GDM1 (cell line): ENCODE measurements at places on chromosomes 12 and 14.

GRCh38 chr12:117356048-117356447, 5.4 kb downstream of the NOS1 start:
- DNase-seq, result no peak

GRCh38 chr12:105665366-105665765, 334.9 kb downstream of the C12orf75 start:
- no peak for DNase-seq

DNA sequence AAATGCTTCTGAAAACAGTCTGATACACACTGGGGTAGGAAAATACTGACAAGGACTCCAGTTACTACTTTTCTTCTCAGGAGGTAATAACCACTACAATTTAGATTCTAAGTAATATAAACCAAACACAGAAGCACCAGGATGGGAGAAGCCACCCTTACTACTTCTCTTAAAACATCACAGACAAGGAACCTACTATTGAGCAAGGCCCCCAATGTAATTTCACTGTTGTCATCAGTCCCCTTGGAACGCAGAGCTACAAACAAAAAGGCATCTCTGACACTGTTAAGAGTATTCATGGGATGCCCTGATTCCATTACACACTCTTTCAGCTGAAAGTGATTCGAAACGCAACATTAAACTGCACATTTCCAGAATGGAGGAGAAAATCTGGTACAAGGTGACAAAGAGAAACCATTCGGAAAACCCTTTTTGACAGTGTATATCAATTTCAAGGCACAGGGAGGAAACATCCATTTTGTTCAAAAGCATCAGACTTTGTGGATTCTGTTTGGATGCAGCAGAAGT, 185.9 kb downstream of the PPM1H start:
- DNase-seq, result no peak

DNA sequence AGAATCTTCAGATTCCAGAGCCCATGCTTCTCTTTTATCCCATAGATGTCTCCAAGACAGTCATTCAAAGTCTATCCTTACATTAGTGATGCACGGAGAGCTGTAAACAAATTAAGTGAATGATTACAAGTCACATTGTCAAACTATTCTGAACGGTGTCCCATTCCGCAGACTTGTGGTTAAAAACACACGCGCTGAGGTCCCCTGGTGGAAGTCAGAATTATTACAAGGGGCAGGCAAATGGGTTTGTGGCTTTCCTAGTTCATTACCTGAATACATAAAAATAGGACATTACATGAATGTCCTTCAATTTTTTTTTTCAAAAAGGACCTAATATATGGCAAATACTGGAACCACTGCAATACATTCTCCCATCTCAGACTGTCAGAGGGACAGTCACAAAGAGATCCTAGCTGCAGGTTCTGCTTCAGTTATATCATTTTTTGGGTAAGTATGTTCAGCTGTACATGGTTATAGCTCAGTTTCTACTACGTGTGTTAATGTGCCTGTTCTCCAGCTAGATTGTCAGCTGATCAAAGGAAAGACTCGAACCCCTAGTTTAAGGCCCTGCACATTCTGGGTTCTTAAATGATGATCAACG, 53.1 kb upstream of the STON2 start:
- peak; percentile 26 for DNase-seq

GRCh38 chr12:85422762-85423161, 142.7 kb downstream of the ALX1 start:
- DNase-seq, result no peak

- no peak for DNase-seq
Observed at GRCh38 chr12:88562151-88562550, 18.1 kb downstream of the KITLG start.

- peak; percentile 58 for DNase-seq
Observed at GRCh38 chr12:124588751-124589267, 21.4 kb upstream of the NCOR2 start.

DNA sequence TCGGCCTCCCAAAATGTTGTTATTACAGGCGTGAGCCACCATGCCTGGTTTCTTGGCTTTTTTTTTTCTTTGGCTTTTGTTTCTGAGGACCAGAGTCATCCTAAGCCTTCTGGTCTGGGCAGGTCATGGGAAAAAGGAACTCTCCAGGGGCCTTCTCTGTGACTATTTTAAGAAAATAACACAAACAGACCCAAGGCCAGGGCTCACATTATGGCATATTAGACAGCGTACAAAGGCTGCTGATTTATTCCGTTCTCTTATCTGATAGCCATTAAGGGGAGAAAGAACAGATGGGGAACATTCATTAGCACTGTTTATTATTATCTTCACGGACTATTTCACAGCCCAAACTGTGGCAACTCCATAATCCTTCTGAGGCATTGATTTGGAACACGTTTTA, 28.8 kb upstream of the MANSC4 start:
- DNase-seq, result no peak

- DNase-seq, result no peak
Observed at GRCh38 chr14:29007990-29008389, 241.4 kb downstream of the FOXG1 start.

GRCh38 chr12:94488463-94488862, 28.8 kb upstream of the CEP83 start:
- no peak for DNase-seq

GRCh38 chr12:92029136-92029535, 116.5 kb downstream of the BTG1 start:
- DNase-seq, result no peak

GRCh38 chr12:50580436-50580835, 75.7 kb downstream of the DIP2B start:
- no peak for DNase-seq

GRCh38 chr14:56094076-56094475, 24.1 kb upstream of the PELI2 start:
- DNase-seq, result no peak

DNA sequence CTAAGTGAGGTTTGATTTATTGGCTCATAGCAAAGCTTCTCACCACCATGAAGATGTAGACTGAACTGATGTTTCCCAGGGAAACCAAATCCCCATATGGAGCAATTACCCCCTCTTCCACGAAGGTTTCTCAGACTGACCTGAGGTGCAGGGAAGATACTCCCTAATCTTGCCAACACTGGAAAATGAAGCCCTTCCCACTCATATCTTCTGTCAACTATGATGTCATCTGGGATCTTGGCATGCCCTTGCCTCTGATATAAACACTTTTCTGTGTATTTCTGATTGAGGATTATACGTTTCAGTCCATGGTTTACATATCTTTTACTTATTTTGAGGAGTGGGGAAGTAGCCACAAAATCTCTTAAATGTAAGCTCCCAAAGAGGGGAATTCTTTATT, 14.1 kb upstream of the CISTR start:
- DNase-seq, result no peak

DNA sequence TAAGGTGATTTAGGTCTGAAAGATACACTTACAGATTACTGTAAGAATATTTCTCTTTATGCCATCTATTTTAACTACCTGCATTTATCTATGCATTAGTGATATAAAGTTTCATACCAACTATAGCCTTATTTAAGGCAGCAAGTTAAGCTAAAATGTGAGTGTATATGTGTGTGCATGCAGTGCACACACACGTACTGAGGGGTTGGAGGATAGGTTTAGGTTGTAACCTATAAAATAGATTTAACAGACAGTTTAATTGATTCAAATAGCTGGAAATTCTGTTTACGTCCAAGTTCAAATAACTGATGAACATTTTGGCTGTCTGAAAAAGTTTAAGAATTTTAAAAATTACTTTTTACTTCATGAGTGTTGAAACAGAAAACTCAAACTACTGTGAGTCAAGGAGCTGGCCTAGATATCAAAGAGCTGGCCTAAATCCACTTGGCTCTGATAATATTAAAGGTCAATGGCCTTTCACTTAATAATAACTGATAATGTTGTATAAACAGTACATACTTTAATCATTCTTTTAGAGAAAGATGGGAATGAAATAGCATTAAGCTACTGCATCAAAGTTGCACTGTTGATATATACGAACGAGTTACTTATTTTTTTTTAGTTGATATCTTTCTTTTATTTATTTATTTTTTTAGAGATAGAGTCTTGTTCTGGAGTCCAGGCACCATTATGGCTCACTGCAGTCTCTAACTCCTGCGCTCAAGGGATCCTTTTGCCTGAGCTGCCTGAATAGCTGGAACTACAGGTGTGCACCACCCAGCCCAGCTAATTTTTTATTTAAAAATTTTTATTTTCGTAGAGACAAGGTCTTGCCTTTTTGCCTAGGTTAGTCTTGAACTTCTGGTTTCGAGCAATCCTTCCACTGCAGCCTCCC, 13.8 kb upstream of the KCNJ8 start:
- DNase-seq, result no peak

- no peak for DNase-seq
Observed at GRCh38 chr12:67426067-67426466, 156.9 kb downstream of the CAND1 start.

- DNase-seq, result no peak
Observed at GRCh38 chr12:7118881-7119280, 9.8 kb downstream of the RBP5 start.

DNA sequence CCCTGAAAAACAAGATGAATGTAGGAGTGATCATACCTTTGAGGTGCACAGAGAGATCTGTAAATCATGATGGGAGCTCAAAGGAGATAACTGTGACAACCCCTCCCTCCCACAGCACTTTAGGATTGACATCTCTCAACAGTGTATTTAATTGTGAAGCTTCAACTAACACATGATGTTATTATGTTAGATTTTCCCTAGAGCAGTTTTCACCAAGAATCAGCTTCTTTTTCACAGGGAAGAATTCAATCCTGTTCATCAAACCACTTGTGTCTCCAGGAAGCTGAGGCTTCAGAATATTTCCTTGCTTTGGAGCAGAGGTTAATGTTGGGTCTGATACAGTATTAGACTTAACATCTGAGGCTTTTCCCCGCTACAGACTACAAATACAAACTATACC, 11.8 kb downstream of the RPS6KA5 start:
- no peak for DNase-seq

DNA sequence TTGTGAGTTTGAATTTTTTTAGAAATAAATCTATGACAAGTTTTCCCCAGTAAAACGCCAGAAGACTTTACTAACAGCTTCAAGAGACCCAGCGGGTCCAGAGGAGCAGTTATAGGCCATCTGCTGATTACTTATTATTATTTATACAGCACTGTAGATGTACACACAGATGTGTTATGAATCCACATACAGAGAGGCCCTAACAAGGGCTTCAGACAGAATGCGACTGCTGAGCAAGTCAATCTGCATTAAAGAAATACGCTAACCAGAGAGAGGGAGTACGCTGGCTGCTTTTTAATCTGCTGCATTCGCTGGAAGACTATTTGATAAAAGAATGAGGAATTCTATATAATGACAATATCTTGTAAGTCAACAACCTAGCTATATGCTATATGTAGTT, 32.5 kb downstream of the ATF7 start:
- no peak for DNase-seq

DNA sequence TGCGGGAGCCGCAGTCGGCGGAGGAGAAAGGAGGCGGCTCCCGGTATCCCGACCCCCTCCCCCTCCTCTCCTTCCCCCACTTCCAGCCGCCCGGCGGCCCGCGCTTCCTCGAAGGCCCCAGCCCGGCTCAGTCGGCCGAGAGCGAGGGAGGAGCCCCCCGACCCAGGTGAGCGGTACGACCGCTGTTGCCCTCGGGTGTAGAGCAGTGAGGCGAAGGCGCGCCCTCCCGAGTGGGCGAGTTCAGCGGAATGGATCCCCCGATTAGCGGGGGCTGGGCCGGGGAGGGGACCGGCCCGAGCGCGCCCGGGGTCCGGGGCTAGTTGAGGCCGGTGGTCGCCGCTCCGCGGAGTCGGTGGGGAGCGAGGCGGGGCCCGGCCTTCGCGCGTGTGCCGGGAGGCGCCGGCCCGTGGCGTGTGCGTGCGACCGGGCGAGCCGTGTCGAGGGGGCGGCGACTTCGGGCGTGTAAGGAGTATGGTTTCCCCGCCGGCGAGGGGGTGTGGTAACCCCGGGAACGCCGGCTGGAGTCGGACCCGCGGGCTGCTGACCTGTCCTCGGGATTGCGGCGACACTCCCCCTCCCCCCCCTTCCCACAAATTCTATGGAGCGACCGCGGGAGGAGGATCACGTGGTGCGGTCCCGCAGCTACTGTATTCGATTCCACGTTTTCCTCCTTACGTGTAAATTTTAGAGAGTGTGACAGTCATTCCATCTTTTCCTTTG, 501 bp downstream of the RIMKLB start:
- DNase-seq, result peak; percentile 20

DNA sequence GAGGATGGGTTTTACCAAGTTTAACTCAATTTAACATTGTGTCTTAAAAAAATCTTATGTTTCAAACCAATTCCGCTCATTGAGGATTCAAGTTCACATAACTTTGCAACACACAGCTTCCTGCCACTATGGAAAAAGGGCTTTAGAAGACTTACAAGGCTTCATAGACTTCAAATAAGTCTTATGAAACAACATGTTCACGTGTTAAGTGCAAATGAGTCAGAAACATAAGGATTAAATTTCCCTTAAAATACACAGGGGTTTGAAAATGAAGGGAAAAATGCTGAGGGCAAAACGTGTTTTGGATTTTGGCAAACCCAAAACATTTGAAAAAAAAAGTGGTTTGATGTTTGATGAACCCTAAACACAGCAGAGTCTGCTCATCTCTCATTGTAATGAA, 364.8 kb downstream of the BMP4 start:
- DNase-seq, result no peak

DNA sequence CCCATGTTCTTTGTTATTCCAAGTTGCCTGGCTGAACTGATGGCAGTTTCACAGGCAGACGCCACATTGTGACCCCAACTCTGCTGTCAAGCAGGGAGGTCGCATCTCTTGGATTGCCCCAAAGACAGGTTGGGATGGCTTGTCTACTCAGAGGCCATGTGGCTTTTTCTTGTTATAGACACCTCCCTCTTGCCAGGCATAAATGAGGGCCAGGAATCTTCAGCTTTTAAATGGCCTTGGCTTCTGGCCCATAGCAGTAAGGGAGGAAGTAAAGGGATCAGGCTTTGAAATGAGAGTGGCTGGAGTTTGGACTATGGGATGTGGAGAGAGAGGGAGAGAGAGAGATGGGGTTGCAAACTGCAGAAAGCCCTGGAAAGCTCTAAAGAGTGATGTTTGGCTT, 215.0 kb downstream of the TBX5 start:
- DNase-seq, result no peak

- no peak for DNase-seq
Observed at GRCh38 chr14:76958980-76959710, 69.4 kb downstream of the IRF2BPL start.

- DNase-seq, result no peak
Observed at GRCh38 chr12:14701809-14702568, 5.6 kb upstream of the GUCY2C start.

- no peak for DNase-seq
Observed at GRCh38 chr12:92509156-92509738, 193.5 kb upstream of the PLEKHG7 start.

- peak; percentile 65 for DNase-seq
Observed at GRCh38 chr14:33916663-33917565, 34.0 kb downstream of the EGLN3 start.

DNA sequence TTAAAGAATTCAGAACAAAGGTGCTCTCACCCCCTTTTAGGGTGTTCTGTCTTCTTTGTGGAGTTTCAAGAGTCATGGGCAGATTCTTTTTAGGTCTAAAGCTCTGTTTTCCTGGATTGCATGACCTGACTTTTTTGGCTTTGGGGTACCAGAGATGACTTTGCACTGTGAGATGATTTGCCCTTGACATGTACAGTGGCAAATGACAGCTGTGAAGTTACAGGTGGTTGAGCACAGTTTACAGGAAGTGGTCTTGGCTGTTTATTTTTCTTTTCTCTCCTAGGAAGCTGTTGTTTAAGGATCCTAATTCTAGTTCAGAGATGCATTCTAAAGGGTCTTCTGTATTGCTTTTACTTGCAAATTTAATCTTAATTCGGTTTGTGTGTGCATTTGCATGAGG, 83.8 kb upstream of the METAP2 start:
- DNase-seq, result no peak
